CD8-positive, alpha-beta T cell (primary cell): ENCODE measurements at places on chromosomes 2 and 18.
A peak's percentile ranks its signal among the peaks of the same experiment; 100 is the strongest.

DNA sequence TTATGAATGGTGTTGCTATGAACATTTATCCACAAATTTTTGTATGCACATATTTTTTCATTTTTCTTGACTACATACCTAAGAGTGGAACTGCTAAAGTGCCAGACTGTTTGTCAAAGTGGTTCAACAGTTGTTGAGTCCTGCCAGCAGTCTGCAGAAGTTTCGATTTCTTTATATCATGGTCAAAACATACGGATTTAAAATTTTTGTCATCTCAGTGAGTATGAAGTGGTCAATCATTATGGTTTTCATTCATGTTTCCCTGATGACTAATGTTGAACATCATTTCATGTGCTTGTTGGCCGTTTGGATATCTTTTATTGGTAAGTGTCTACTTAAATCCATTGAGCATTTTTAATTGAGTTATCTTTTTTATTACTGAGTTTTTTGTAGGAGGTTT lies 39.2 kb downstream of the CCDC138 start:
- no peak for DNase-seq

- DNase-seq: no peak
Observed at GRCh38 chr2:60629305-60629662, 75.8 kb upstream of the BCL11A start.

- DNase-seq: no peak
Observed at GRCh38 chr2:226136739-226137138, 662.9 kb downstream of the IRS1 start.

- no peak for DNase-seq
Observed at GRCh38 chr2:110732422-110733413, at the start of gene ACOXL. TSS of gene ACOXL (plus strand) at chr2:110732573. CDS start at chr2:110768390, 35,817 bp downstream.

DNA sequence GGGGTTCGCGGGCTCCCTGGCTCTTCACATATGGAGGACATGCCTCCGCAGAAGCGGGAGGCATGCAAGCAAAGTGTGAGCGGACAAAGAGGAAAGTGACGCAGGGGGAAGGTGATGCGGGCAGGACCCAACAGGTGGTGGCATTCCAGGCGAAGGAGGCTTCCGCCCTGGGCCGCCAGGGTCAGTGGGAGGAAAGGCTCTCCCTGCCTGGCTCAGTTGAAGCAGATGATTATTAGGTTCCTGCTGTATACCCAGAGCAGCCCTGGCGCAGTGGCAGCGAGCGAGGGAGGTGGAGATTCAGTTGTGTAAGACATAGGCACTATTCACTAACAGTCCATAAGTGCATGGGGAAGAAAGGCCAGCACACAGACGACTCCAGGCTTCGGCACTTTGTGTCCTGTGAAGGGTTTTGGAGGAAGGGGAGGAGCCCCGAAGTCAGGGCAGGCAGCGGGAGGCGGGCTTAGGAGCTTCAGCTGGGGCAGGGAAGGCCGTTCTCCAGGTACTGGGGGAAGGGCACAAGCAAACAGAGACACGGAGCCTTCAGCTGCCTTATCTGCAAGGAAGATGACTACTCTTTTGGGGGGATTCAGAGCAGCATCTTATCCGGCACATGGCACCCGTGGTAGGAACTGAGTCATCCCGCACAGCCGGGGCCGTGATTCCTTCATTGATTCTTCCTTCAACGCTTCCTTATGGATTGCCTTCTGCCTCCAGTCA lies 89.8 kb downstream of the TGOLN2 start:
- DNase-seq: no peak

DNA sequence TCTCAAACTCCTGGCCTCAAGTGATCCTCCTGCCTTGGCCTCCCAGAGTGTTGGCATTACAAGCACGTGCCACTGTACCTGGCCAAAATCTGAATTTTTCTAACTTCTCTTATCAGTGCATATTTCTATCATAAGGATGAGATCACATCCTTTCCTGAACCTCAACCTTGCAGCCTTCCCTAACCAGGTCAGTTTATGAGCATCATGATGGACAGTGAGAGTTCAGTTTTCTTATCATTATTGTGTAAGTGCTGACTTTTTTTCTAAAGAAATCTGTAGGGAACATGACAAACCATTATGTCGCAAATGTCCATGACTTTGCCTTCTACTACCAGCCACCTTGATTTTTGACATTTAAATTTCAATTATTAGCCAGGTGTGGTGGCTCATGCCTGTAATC lies 31.5 kb downstream of the MRPL33 start:
- no peak for DNase-seq

- DNase-seq: no peak
Observed at GRCh38 chr2:151198645-151199044, 63.0 kb downstream of the RBM43 start.

DNA sequence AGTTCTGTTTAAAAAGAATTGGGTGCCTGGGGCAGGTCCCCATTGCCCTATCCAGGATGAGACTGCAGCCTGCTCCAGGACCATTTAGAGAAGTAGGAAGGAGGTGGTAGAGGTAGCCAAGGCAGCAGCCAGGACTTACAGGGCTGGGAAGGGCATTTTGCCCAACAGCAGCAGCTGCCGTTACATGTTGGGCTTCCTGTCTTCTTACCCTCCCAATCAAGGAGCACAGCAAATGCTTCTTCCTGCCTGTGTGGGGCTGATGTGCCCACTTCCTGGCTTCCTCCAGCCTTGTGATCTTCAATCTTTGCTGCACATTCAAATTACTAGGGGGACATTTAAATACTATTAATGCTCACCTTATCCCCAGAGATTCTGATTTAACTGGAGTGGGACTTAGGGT lies 112.0 kb downstream of the QPCT start:
- peak; percentile 72 for DNase-seq

- no peak for DNase-seq
Observed at GRCh38 chr2:182077448-182078142, 91.9 kb downstream of the PPP1R1C start.

DNA sequence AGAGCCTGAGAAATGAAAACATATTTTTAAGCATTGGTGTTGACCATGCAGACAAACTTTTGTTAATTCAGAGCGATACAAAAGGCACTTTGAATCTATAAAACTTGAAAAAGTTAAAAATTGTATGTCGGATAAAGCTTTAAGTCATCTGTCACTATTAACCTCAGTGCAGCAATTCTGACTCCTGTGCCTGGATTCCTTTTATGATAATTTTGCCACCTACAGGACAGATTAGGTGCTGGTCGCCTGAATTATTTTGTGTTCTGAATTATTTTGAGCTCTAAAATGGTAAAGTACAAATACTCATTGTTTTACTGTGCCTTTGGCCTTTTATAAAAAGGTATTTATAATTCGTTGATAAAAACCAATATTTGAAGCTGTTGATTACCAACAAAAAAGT lies 19.4 kb upstream of the RNF138 start:
- no peak for DNase-seq

GRCh38 chr2:88765154-88765888 lies 73.8 kb downstream of the RPIA start:
- DNase-seq: peak; percentile 33

- DNase-seq: no peak
Observed at GRCh38 chr2:210461401-210461800, 15.2 kb downstream of the LANCL1 start.

DNA sequence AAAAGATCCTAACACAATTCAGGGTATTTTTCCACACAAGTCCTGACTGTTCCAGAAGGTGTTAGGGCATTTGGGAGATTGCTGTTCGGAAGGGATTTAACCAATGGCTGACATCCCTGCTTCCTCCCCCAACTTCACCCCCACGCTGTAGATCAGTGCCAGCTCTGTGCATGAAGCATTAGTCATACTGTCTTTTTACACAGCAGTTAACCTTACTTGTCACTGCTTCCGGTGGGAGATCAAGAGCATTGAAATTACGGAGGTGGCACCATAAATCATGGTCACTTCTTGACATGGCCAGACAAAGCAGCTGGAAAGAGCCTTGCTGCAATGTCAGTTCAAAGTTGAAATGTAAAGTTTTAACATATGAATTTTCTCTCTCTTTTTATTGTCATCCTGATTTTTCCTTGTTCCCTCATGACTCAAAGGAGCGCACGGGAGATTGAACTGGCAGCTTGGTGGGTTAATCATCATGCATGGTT lies 70.2 kb downstream of the HRH4 start:
- DNase-seq: no peak

- no peak for DNase-seq
Observed at GRCh38 chr18:8215741-8216140, 393.5 kb upstream of the RAB12 start.

- DNase-seq: no peak
Observed at GRCh38 chr2:58702302-58702885, 461.3 kb upstream of the FANCL start.

- DNase-seq: peak; percentile 61
Observed at GRCh38 chr2:239396881-239397681, 3.7 kb downstream of the HDAC4 start.

DNA sequence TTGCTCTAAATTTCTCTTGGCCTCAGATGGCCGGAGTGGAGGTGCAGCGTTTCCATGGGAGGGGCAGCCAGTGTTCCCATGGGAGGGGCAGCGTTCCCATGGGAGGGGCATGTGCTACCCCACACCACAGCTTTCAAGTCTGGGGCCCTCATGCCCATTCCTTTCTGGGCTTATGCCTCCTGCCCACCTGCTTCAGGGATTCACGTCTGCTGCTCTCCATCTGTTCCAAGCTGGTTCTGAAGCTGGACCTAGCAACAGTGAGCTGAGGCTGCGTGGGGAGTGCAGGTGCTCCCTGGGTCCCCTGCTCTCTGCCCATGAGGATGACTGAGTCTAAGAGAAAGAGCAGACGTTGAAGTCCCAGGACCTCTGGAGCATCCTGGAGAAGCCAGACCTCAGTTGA lies 243.1 kb upstream of the PXDN start:
- no peak for DNase-seq

GRCh38 chr2:11053546-11053945 lies 101.7 kb upstream of the SLC66A3 start:
- DNase-seq: no peak

DNA sequence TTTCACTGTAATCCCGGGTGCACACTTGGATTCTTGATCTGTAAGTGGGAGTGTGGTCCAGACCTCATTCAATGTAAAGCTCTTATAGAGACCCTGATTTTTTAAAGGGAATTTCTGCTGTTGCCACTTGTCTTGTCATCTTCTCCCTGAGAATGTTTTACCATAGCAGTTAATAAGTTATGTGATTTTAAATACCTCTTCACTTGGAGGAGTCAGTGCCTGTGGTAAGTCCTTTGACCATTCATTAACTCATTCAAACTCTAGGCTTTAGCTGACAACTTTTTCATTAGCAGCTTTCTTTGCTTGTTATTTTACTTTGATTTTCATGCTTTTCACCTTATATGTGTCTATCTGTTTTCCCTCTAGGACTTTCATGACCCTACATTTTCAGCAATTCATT lies 51.3 kb downstream of the FMNL2 start:
- DNase-seq: no peak

DNA sequence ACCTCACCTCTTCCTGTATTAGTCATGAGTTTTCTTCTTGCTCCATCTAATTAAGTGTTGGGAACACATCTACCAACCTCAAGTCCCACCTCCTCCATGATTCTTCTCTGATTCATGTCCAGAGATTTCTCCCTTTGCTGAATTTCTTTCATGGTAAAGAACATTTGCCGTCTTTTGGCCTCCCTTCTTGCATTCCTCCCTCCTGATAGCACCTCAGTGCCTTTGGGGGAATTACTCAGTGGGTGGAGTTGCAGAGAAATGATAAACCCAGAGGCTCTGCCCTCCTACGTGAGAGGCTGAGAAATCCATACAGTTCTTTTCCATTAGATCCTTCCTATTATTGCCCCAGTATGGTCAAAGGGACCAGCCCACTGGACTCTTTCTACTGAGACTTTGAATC lies 651.9 kb downstream of the SLC4A3 start:
- no peak for DNase-seq

DNA sequence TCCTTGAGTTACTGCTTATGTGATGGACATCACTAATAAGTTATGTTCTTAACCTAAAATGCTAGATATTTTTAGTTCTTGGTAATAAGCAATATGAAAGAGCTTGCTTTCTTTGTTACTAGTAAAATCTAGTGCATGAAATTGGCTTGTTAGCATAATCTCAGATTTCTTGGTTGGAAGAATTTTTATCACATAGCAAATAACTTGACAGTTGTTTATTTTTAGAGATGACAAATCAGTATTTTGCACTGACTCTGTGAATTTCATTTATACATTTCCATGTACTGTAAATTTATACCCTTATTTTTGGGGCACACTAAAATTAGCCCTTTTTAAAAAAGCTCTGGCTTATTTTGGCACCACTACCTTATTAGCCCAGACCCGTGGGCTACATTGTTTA lies 45.6 kb downstream of the LCLAT1 start:
- no peak for DNase-seq

- DNase-seq: no peak
Observed at GRCh38 chr2:208300847-208301618, 35.0 kb downstream of the PIKFYVE start.

GRCh38 chr2:128613351-128613750 lies 294.7 kb upstream of the HS6ST1 start:
- DNase-seq: no peak

DNA sequence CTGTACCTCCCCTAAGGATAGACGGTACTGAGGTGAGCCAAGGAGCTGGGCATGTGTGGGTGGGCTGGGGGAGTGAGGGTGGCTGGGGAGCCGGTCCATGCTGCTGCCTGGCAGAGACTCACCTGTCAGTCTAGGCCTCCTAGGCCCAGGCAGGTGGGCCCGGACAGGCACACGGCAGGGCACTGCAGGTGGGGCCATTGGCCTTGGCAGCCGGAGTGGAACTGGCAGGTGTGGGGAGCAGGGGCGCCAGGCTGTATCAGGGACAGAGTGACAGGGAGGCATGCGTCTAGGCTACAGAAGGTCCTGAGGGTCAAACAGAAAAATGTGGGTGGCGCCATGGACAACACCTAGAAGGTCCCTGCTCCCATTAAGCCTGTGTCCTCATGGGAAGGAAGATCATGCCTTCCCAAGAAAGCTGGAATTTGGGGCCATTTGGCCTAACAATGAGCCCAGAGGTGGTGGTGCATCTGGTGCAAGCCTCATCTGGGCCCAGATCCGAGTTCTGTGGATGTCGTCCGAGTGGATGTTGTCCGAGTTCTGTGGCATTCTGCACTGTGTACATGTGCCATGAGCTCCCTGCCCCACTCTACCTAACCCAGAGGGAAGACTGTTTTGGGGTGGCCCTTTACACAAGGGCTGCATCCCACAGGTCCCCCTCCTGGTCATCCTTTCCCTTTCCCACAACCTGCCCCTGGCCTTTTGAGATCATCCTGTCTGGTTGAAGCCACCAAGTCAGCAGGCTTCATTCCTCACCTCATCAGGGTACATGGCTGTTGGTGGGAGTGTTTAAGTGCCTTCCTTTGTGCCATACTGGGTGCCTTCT lies 249.7 kb downstream of the GLI2 start:
- no peak for DNase-seq

DNA sequence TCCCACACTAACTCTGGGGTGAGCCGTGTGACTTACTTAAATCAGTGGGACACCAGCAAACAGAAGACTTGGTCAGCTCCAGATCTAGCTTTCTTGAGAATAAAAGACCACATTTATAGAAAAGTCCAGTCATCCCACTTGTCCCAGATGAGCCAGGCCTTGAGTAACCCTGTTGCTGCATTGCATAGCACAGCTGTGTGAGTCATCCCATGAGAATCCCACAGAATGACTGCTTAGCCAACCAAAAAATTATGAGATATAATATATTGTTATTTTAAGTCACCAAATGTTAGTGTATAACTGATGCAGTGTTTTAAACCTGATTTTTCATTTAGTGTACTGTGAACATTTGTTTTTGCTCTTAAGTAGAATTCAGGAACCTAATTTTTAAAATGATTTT lies 94.2 kb upstream of the FSHR start:
- no peak for DNase-seq
